ENCODE measurements at places on chromosomes 7 and 10.

GRCh38 chr7:18902892-18903291, 214.5 kb downstream of the TWIST1 start:
- DNase-seq: no peak

- DNase-seq: no peak
Measured at GRCh38 chr10:50063100-50063499, 4.7 kb upstream of the WASHC2A start.

DNA sequence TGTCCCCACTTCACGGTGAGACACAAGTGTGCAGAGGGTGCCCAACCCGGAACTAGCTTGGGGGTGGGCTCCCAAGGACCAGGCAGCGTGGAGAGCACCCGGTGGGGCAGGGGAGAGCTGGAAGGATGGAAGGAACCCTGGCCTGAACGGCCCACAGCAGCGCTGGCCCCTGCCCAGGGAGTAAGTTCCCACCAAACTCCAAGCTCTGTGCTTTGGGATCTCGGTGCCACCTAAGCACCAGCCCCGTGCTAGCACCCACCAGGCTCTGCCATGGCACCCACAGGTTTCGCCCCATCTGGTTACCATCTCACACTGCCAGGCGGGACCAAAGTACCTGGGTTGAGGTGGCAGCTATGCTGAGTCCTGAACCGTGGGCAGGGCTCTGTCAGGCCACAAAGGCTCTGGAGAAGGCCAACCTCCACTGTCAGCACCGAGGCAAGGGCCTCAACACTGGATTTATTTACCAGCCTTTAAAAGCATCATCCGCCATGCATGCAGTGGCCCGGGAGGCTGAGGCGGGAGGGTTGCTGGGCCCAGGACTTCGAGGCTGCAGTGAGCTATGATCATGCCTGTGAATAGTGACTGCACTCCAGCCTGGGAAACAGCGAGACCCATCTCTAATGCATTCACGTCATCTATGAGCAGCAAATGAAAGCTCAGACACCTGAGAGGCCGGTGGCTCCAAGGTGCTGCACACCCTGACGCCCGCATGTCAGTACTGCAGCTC, 16.0 kb downstream of the GPER1 start:
- no peak for DNase-seq

- DNase-seq: peak; percentile 48
Measured at GRCh38 chr10:5976512-5977470, 552 bp downstream of the IL15RA start.

GRCh38 chr10:14383266-14383665, 52.5 kb upstream of the FRMD4A start:
- no peak for DNase-seq

- DNase-seq: no peak
Measured at GRCh38 chr10:115624448-115624847, 531.3 kb downstream of the ATRNL1 start.

DNA sequence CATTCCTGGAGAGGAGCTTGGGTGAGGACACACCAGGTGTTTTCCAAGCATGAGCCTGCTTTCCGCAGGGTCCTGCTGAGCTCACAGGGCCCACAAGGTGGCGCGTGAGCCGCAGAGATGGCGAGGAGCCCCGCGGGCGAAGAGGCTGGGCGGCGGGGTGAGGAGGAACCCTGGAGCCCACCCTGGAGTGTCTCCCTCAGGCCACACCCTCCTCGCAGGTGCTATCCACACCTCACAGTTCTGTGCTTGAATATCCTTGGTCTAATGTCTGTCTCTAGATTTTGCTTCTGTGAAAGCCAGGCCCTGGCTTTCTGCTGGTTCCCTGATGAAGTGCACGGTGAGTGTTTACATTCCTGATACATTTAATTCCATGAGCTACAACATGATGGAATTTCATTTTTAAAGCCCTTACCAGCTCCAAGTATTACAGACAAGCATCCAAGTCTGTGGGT, 433.6 kb downstream of the ACTR3B start:
- no peak for DNase-seq

DNA sequence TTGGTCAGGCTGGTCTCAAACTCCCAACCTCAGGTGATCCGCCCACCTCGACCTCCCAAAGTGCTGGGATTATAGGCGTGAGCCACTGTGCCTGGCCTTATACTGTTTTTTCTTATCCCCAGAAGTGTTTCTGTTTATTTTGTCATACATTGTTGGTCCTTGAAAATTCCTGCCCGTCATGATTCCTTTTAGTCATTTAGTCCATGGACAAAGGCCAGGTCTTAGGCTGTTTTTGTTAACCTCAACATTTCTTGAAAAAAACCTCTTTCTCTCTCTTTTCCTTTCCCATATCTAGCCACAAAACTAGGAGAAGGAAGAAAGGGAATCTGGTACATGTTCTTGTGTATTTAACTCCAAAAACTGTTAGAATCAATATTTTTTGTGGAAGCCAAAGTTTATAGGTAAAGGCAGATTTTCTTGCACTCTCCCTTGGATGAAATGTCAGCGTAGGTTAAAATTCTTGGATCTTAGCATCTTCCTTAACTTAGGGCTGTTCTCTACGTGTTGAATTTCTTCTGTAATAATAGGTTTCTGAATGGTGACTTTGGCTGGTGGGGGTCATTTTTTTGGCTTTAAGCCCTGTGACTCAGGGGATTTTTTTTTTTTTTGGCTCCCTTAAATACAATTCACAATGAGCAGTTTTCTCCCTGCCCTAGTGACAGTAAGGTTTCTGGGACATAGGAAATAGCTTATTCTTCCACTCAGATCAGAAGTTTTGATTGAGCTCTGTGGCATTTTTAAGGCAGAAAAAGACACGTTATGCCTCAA, 500.8 kb downstream of the AUTS2 start:
- no peak for DNase-seq

- no peak for DNase-seq
Measured at GRCh38 chr7:74405899-74406512, 47.7 kb upstream of the GTF2IRD1 start.

DNA sequence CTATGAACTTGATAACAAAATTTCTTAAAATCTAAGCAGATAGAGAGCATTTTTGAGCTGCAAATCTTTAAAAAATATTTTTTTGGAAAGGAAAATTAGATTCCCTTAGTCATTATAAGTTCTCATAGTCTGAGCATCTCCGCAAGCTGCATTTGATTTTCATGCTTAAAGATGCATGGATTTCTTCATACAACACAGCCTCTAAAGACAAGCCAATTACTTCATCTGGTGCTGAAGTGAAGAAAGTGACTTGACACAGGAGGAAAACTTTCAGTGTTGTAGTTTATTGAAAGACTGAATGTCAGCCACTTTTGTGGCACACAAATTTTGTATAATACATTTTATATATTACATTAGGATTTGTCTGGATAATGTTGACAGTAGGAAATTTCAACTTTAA, 22.5 kb downstream of the SEMA3D start:
- no peak for DNase-seq

- DNase-seq: no peak
Measured at GRCh38 chr7:133020496-133020895, 61.4 kb downstream of the CHCHD3 start.

- no peak for DNase-seq
Measured at GRCh38 chr10:79116801-79117723, 48.3 kb downstream of the ZMIZ1 start.

- DNase-seq: no peak
Measured at GRCh38 chr7:46682836-46683624, 762.0 kb upstream of the IGFBP3 start.

GRCh38 chr10:42951486-42952251, 125.2 kb upstream of the RET start:
- DNase-seq: no peak

- no peak for DNase-seq
Measured at GRCh38 chr7:114342431-114343179, 72.0 kb upstream of the FOXP2 start.

DNA sequence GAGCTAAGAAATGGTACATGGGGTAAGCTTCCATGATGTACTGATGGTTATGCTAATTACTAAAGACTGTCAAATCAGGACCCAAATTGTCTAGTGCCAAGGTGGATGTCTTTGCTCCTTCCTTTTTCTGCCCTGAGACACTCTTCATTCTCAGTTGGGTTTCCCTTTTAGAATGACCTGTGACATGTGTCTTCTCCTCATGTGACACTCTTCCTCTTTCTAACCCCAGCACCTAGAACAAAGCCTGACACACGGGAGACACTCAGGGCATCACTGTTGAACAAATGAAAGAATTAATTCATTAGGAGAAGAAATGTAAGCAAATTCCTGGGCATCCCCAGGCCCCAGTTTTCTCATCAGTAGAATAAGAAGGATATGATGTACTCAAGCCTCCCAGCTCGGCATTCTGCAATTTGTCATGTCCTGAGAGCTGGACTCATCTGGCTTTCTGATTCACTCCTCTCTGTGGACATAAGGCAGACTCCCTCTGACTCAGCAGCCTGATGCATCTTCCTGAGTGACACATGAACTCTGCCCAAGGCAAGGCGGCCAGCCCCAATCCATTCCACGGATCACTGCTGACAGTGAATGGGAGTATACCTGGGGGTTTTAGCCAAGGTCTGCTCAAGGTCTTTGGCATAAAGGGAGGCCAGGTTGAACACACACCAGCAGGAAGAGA, 473.8 kb downstream of the KCNMA1 start:
- DNase-seq: no peak

GRCh38 chr10:110792476-110793125, 79.1 kb upstream of the PDCD4 start:
- no peak for DNase-seq

DNA sequence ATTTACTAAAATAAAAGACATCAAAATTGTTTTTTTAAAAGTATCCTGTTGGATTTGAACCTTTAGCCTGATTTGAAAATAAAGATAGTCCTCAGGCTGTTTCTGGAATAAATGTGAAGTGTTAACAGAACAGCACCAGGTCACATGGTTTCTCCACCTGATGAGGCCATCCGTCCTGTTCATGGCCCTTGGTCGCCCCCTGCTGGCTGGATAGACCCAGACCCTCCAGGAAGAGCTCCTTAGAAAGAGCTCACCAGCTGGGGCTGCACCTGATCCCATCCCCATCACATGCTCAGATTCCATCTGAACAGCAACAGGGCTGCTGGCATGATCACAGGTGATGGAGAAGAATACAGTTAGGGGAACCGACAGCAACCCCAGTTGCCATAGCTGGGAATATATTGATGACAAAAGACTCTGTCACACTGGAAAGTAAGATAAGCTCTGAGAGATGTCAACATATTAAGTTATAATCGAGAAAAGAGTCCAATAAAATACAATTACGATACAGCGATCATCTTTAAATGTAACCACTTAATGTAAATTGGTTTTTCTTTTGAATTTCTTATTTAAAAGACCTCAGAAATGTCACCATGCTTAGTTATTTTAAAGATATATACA, 4.8 kb downstream of the OR2A14 start:
- DNase-seq: peak; percentile 88

DNA sequence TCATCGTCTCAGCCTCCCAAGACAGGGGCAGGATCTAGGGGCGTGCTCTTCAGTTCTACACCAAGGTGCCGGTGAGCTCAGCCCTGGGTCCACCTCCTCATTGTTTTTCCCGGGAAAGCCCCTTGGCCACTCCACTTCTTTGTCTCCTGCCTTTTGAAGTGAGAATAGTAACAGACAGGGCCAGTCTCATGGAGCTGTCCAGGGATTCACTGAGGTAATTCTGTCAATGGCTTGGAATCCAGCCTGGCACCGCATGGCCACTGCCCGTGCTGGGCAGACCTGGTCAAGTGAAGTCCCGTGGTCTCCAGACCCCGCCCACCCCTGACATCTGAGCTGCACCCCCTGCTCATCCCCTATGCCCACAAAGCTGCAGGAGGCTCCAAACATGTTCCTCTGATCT, 138.9 kb downstream of the TNS3 start:
- no peak for DNase-seq

DNA sequence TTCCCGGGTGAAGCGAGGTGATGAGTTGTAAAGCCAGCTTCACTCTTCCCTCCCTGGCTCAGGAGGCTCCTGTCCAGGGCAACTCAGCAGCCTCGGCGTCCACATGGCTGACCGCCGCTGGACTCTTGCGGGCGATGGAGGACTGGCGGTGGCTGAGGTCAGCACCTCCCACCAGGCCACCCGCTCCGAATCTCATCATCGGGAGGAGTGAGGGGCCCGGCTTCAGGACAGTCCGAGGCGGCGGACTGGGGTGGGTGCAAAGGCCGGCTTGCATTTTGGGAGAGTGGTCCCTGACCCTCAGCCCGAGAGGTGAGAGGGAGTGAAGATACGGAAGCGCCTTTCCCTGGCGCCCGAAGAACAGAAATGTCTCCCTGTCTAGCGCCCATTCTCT, 759 bp downstream of the DNAJB12 start:
- DNase-seq: no peak

- DNase-seq: no peak
Measured at GRCh38 chr7:4801839-4802231, 26.4 kb downstream of the AP5Z1 start.

GRCh38 chr7:44375926-44376342, 50.5 kb upstream of the CAMK2B start:
- no peak for DNase-seq

- DNase-seq: no peak
Measured at GRCh38 chr7:134874407-134874806, 95.0 kb downstream of the CALD1 start.

DNA sequence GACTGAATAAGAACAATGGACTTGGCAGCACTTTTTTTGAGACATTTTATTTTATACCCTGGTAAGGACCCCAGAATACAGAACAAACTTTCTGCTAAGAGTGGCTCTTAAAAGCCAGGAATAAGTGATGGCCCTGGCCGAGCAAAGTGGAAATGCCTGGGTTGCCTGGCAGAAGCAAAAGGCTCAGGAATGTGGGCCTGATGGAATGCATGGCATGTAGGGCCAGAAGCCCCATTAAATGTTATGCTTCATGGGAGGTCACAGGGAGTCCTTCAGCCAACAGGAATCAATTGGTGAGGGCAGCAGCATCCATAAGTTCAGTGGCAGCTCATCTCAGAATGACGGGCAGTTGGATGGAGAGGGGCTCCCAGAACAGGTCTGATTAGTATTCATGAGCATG, 301.5 kb upstream of the CACNA2D1 start:
- no peak for DNase-seq

GRCh38 chr7:17142831-17143541, 155.5 kb upstream of the AHR start:
- DNase-seq: no peak

DNA sequence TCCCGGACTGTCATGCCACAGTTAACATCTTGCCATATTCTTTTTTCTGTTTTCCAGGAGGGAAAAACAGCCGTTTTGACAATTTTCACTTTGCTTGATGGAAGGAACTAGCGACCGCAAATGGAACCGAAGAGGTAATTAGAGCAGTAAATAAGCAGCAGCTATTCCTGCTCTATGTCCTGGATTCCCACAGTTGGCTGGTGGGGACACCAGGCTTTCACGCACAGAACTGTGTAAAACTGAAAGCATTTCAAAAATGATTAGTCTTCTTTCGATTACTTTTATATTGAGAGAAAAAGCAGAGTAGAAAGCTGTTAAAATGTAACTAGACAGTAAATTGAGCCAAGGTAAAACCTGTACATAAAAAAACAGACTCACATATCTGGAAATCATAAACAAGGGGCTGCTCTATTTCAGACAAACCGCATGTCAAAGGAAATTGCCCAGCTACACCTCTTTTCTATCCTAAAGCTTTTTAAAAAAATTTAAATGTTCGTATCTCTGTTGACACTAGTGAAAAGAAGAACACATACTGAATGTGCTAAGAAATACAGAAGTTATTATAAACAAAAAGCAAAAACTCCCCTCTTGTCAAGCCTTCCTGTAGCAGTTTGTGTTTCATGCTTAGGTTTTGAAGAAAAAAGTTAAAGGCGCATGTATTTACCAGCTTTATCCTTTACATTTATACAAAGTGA, 93.4 kb downstream of the RNF216 start:
- DNase-seq: no peak

GRCh38 chr10:57420881-57421280, 846.8 kb downstream of the IPMK start:
- no peak for DNase-seq

- no peak for DNase-seq
Measured at GRCh38 chr10:14243221-14243620, 87.5 kb downstream of the FRMD4A start.
